ENCODE measurements at places on chromosomes 11 and 22. TPM values are rescaled to one million over a fixed set of nuclear protein-coding genes. Genes with fewer than 3 reads are reported as not detected.
A peak's percentile ranks its signal among the peaks of the same experiment; 100 is the strongest.

GRCh38 chr22:48746789-48747425 lies 1080.8 kb downstream of the BRD1 start:
- DNase-seq: no peak

DNA sequence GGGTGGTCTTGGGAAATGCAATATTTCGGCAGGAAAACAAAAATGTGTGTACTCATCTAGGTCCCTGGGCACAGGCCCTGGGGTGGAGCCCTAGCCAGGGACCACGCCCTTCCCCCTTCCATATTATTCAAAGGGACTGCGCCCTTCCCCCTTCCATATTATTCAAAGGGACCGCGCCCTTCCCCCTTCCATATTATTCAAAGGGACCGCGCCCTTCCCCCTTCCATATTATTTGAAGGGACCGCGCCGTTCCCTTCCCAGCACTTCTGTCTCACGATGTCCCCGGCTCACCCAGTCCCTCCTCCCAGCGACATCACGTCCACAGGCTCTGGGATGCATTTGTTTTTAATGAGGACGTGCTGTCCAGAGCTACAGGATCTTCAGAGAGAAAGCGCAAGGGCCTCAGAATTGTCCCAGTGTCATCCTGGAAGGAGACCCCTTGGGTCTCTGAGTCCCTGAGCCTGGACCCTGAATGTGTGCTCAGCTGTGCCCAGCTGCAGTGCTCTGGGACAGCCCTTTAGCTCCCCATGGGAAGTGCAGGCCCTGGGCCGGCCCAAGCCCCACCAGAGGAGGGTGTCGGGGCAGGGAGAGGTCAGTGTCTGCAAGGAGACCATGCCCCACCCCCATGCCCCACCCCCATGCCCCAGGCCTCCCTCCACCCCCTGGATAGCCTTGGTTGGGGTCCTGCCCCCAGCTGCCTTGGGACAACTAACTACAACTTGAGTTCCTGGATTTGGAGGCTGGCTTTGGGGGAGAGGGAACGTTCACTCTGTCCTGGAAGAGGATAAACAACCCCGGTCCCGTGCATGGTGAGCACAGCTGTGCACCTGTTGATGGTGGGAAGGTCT lies 810.0 kb downstream of the BRD1 start:
- DNase-seq: no peak

The SYCE3 gene
- 0.87 TPM for total RNA-seq

The APOA5 gene
- total RNA-seq: not detected

DNA sequence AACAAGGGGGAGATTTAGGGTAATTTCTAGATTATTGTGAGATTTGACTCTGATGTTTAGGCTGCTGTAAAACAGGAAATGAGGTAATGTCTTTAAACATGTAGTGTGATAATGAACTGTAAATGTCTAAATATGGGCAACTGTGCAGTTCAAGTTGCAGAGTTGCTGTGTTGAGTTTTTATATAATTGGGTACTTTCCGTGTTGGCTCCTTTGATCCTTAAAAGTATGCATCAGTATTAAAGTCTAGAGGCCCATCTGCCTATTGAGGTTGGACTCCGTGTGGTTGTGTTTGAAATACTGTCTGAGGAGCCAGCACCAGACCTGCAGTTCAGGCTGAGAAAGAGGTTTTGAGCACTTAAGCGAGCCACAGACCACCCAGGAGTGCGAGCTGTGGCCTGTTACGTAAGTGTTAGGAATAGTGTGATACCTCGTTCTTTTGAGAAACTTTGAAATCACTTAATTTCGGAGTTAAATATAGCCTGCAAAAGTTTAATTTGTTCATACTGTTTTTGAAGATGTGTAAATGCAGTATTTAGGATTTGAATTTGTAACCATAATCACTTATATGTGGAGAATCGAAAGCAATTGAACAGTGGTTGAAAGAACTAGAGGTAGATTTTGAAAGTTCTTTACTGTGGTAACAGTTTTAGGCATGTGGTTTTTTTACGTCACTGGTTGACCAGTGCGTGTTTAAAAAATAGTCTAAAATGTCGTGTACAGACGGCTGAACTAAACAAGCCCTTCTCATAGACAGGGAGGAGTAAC lies 9.0 kb downstream of the FAM118A start:
- DNase-seq: peak; percentile 63

DNA sequence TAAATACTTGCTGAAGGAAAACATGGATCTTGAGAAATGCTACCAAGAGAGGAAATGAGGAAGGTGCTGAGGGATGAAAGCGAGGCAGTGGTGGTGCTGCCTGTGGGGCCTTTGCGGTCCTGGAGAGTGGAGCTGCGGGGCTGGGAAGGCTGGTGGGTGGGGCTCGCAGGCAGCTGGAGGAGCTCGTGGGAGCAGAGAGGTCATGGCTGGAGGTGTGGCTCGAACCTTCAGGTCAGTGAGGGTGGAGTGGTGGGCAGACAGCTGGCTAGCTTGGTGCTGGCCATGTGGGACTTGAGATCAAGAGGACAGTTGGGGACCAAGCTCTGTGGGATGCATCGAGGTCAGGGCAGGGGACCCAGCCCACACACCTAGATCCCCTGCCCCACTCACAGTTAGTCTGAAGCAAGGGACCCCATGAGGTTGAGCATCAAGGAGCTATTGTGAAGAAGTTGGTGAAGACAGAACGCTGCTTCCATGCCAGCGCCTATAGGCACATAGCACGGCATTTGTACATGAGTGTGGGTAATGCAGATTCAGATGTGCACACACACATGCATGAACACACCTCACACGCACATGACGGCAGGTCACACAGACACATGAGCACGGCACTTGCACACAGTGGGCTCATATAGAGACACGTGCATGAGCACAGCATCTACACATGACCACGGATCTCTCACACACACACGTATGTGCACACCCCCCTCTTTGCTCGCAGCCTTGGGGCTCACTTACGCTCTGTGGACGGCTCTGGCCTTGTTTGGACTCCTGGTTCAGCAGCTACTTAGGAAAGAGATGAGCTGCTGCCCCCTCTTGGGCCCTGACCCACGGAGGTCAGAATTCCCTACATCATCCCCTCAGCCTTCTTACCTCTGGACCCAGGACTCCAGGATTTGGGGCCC lies 30.4 kb downstream of the SHANK3 start:
- no peak for DNase-seq

The KRTAP5-10 gene
- not detected for total RNA-seq

DNA sequence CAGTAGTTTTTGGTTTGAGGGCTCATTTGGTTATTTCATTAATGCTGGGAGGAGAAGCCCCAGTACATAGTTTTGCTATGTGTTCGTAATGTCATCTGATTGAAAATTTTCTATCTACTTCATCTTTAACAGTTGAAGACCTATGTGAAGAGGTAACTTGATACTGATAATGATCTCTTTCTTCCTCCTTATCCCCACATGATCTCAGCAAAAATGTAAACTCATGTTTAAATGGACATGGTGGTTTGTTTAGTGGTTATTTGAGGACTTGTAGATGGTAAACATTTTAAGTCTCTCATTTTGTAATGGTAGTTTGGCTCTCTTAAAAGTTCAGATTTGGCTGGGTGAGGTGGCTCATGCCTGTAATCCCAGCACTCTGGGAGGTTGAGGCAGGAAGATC lies 53.7 kb upstream of the SPTBN2 start:
- DNase-seq: no peak

DNA sequence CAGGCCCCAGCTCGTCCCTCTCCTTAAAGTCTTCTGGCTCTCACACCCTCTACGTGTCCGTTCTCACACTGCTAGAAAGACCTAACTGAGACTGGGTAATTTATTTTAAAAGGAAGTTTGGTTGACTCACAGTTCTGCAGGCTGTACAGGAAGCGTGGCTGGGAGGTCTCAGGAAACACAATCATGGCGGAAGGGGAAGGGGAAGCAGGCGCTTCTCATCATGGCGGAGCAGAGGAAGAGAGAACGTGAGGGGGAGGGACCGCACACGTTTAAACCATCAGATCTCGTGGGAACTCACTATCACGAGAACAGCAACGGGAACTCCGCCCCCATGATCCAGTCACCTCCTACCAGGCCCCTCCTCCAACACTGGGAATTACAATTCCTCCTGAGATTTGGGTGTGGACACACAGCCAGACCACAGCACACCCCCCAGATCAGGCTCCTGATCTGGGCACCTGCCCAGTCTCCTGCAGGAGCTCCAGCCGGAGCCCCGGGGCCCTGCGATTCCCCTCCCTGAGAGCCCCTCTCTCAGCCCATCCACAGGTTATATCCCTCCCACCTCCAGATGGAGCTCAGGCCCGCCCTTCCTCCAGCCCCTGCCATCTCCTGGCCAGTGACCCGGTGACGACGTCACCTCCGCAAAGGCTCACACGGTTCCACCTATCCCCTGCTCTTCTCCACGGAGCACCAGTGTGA lies 170.2 kb downstream of the BRD1 start:
- DNase-seq: peak; percentile 83

DNA sequence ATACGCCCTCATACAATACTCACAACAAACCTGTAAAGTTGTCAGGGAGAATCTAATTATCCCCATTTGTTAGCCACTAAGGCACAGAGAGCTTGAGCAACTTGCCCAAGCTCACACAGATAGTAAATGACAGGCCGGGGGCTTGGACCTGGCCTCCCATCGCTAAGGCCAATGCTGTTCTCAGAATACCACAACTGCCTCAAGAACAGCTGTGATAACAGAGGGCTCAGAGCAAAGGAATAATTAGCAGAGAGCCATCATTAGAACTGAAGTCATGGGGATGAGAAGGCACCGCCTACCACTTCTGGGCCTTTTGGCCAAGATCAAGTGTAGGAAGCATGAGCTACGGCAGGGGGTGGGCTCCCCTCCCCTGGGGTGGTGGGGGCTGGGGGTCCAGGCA lies 98.6 kb downstream of the FEZ1 start:
- no peak for DNase-seq

The VPREB1 gene
- total RNA-seq: not detected

The ZFP91 gene
- total RNA-seq: 60.9 TPM

- DNase-seq: no peak
These were observed 8.0 kb upstream of the SLC43A3 start for GRCh38 chr11:57434640-57435546.

- no peak for DNase-seq
These were observed 6.0 kb downstream of the SYCE3 start for GRCh38 chr22:50556703-50557102.

- no peak for DNase-seq
These were observed 28.0 kb downstream of the MYEOV start for GRCh38 chr11:69321877-69322361.

The CBL gene
- total RNA-seq: 53.9 TPM

The GAL gene
- total RNA-seq: not detected

GRCh38 chr11:108233277-108233945 lies 10.5 kb downstream of the ATM start:
- no peak for DNase-seq

DNA sequence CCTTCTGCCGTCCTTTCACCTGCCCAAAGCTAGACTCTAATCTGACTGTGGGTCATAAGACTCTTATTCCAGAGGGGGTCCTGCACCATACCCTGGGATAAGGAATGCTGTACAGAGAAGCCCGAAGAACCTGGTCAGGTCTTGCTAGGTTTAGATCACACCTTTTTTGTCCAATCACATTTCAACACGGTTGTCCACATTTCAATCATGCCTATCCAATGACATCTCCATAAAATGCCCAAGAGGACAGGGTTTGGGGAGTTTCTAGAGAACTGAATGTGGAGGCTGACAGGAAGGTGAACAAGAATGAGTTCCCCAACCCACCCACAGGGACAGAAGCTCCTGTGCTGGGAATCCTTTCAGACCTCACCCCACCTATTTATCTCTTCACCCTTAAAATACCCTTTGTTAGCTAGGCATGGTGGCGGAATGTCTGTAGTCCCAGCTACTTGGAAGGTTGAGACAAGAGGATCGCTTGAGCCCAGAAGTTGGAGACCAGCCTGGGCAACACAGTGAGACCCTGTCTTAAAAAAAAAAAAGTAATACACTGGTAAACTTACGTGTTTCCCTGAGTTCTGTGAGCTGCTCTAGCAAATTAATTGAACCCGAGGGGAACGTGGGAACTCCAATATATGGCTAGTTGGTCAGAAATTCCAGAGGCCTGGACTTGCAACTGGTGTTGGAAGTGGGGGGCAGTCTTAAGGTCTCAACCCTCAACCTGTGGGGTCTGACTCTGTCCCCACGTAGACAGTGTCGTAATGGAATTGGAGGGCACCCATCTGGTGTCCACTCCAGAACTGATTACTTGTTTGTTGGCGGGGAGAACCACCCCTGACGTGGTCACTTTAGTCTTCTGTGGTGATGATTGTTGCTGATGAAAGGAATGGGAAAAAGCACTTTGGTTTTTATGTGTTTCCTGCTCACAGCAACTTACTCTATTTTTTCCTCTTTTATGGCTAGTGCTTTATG lies 17.8 kb downstream of the TCIRG1 start:
- no peak for DNase-seq

The ACP2 gene
- 28.0 TPM for total RNA-seq

DNA sequence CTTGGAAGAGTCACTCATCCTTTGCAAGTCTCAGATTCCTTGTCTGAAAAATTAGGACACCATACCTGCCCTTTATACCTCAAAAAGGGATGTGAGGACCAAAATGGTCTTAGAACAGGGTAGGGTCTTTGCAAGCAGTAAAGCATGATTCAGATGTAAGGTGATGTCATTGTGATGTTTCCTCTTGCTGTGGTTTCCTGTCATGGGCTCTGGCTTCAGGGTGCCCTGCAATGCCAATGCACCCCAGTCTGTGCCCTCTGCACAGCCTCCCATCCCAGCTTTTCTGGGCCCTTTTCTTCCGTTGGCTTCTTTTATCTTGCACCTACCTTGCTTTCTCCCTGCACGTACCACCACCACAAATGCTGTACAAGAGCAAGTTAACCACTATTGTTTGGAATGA lies 87.8 kb upstream of the NNMT start:
- peak; percentile 52 for DNase-seq

DNA sequence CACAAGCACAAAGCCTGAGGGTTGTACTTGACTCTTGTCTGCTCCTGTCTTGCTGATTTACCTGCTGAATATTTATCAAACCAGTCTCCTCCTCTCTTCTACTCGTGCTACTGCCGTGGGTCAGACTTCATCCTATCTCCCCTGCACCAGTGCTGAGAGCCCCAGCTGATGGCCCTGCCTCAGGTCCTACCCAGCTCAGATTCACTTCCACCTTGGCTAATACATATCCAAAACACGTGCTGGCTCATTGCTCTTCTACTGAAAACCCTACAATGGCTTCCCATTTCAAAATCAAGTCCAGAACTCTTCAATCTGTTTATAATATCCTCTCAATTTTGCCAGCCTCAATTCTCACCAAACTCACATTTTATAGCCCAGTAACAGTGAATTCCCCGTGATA lies 48.3 kb downstream of the RAB30 start:
- DNase-seq: no peak

The SCN2B gene
- total RNA-seq: not detected

DNA sequence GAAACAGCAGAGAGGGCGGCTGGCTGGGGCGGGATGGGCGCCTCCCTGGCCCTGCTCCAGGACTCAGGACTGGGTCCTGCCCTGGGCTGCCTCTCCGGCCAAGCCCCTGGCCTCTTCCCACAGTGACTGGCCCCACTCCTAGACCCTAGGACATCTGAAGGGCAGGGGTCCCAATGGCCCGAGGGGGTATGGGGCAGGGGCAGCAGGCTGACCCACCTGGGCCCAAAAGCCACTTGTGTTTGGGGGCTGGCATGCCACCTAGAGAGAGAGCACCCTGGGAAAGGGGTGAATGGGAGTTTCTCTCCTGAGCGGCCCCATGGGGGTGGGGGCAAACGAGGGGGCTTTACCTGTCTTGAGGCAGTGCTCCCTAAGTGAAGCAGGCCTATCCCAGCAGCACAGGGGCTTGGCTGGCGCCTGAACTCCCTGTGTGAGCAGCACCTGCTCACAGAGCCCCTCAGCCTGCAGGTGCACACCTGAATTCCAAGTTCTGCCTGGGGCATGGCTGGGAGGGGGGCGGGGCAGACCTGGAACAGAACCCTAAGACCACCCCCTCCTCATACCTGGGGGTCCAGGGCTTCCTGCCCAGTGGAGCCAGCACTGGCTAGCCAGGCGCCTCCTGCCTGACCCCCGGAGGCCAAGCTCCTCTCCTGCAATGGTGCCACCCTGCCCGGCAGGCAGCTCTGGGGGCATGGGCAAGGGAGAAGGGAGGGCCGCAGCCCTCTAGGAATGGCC lies 16.9 kb downstream of the DUSP8 start:
- DNase-seq: no peak
